Neural progenitor cell (in vitro differentiated cells): ENCODE measurements at places on chromosomes 1 and 21.
A peak's percentile ranks its signal among the peaks of the same experiment; 100 is the strongest.

- DNase-seq: peak; percentile 80
These were observed 2.2 kb upstream of the ARHGAP30 start for GRCh38 chr1:161071886-161072371.

DNA sequence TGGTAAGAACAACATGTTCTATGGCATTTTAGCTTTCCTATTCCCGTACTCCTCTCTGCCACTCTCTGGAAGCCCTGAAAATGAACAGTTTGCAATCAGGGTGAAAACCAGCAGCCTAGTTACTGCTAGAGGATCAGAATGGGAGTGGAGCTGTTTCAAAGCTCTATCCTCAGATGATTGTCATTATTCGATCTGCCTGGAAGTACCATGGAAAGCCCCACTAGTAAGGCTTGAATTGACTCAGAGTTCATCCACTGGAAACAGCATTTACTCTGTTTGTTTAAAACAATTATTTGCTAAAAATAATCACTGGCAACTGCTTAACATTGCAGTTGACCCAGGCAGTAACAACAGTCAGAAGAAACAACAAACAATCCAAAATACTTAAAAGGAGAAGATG is 91.2 kb downstream of the USH2A start:
- DNase-seq: no peak

- no peak for DNase-seq
These were observed 144.0 kb upstream of the ZNF648 start for GRCh38 chr1:182205351-182206022.

GRCh38 chr1:90412563-90412962 is 304.5 kb downstream of the BARHL2 start:
- no peak for DNase-seq

- no peak for DNase-seq
These were observed 90.1 kb upstream of the SLC25A33 start for GRCh38 chr1:9449110-9449627.

GRCh38 chr1:216531263-216532239 is 108.3 kb upstream of the USH2A start:
- DNase-seq: no peak

DNA sequence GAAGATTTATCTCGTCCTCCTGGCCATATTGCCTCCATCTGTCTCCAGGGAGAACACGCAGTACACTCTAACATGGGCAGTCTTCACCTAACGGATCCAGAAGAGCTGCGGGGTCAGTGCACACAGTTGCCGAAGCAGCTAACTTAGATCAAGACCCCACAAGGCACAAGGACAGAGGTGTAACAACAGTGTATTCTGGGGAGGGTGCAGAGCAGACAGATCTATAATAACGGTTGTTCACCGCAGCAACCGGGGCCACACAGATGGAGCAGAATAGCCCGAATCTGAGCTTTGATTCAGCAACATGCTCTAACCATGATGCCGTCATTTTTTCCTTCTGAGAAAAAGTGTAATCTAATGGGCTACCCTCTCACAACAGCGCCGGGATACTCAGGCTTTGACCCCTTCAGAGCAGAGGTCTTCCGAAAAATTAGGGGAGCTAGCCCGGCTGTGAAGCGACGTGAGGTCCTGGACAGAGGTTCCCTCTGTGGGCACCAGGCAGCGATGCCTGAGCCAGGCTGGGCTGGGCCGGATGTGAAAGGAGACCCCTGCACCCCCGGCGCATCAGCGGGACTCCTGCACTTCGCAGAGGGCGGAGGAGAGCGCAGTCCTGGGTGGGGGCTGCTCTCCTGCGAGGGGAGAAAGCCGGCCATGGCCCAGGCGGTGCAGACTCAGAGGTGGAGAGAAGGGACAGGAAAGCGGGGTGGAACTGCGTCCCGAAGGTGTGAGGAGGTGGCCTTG is 57.5 kb downstream of the BCL9 start:
- DNase-seq: peak; percentile 78

GRCh38 chr1:196734006-196734405 is 40.6 kb upstream of the CFHR3 start:
- no peak for DNase-seq

GRCh38 chr1:13766592-13767564 is 66.9 kb downstream of the PRDM2 start:
- DNase-seq: no peak

DNA sequence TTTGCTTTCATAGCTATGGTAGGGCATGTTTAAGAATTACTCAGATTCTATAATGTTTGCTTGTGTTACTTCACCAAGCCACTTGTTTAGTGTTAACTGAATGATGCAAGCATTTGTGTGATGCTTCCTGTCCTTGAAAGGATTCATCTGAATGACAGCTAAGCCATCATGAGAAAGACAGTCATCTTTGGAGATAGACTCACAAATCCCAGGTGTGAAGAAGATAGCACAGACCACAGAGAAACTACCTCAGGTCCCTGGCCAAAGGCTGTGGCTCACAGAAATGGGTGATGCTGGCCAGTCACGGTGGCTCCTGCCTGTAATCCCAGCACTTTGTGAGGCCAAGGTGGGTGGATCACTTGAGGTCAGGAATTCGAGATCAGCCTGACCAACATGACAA is 321.4 kb downstream of the DPYD start:
- no peak for DNase-seq

- DNase-seq: no peak
These were observed 45.2 kb downstream of the MATN1 start for GRCh38 chr1:30678209-30678608.

GRCh38 chr1:34736692-34737091 is 18.2 kb upstream of the GJB5 start:
- no peak for DNase-seq

- DNase-seq: no peak
These were observed 72.2 kb upstream of the LYST start for GRCh38 chr1:235938709-235939479.

GRCh38 chr1:53631622-53632310 is 107.2 kb downstream of the GLIS1 start:
- DNase-seq: no peak

DNA sequence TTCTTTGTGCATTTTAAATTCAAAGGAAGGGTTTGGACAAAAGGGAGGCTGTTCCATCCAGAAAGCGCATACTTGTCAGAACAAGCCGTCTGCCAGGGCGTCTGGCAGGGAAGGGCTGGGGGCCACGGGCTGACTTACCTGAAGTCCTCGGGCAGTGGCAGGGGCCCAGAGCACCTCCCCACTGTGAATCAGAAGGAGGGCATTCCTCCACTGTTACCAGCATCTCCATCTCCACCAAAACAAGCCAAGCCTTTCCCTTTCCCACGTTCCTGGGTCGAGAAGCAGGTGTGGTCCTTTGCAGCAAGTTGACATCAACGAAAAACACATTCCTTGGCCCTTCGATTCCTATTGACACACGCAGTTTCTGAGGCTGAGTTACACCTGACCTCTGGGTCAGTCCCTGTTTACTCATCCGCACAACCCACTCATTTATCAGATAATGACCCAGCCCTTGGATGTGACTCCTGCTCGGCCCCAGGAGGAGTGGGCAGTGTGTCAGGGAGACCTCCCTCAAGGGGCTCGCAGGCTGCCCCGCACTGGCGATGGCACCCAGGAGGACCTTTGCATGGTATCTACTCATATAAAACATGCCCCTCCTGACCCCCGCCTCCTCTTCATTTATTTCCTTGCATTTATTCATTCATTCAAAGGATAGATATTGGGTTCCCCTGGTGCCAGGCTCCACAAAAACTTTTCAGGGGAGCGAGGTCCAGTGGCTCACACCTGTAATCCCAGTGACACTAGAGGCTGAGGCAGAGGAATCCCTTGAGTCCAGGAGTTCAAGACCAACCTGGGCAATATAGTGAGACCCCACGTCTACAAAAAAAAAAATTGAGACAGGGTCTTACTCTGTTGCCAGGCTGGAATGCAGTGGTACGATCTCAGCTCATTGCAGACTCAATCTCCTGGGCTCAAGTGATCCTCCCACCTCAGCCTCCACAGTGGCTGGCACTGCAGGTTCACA is 60.2 kb downstream of the TOMM20 start:
- no peak for DNase-seq

GRCh38 chr1:43541721-43542401 is 11.2 kb downstream of the PTPRF start:
- no peak for DNase-seq

DNA sequence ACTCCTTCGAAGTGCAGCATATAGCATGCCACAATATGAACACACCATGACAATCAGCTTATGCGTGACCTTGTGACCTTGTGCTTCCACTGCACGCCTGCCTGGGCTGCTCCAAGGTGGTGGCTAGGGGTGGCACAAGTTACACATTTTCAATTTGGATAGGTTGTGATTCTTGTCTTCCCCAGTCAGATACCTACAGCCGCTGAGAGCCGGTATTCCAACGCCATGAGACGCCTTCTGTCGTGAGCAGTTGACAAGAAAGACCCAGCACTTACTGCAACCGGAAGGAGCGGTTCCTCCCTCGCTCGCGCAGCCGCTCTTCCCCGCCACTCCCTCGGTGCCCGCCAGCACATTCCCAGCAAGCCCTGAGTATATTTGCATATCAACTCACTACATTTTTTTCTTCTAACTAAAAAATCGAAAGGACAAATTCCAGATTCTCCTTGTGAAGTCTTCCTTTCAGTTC is 359 bp upstream of the RNU11 start:
- peak; percentile 92 for DNase-seq

DNA sequence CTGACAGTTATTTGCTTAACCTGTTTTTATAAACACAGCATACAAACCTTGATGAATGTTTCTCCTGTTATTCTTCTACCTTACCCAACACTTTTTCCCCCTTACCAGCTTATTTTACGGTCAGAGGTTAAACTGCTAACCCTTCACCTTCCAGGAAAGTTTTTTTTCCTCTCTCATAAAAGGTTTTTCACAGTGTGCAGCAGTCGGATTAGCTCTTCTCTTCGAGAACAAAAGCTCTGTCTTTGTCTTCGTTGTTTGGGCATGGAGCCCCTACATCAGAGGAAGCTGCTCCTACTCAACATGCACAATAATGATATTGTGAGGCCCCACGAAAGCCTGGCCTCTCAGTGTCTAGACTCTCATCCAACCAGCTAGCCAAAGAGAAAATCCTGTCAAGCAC is 42.0 kb downstream of the DENND1B start:
- peak; percentile 95 for DNase-seq

- no peak for DNase-seq
These were observed 14.7 kb downstream of the BTBD19 start for GRCh38 chr1:44822981-44823451.

DNA sequence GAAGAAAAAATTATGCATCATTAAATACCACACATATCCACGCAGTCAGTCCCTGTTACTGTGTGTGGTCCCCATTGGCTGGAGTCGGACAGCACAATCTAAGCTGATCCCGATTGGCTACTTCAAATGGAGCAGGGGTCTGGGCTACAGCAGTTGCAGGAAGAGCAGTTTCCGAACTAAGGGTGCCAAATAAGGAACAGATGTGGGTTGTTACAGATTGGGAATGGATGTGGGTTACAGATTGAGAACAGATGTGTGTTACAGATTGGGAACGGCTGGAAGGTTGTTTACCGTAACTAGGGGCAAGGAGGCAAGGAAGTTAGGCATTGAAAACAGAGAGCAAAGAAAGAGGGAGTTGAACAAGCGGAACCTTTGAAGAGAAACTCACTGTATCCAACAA is 19.9 kb downstream of the OR2L13 start:
- DNase-seq: no peak

DNA sequence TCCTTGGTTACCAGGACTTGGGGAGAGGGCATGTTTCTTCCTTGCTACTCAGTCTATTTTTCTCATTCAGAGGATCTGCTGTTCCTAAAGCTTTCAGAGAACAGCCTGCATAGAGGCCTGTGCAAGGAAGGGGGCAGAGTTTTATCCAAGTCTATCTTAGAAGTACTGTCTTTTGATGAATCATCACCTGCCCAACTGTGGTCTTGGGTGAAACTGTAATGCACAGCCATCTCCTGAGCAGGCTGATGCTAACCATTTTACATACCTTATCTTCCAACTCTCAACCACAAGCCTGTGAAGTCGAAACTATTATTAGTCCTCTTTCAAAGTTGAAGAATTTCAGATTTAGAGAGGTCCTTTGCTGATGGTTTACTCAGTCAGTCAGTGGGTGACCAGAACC is 368.0 kb downstream of the HHAT start:
- no peak for DNase-seq

GRCh38 chr21:45293220-45293725 is 5.6 kb upstream of the POFUT2 start:
- DNase-seq: no peak

GRCh38 chr1:235391874-235392273 is 24.6 kb downstream of the TBCE start:
- no peak for DNase-seq

- no peak for DNase-seq
These were observed 173.0 kb downstream of the VPS13D start for GRCh38 chr1:12402842-12403241.

GRCh38 chr1:53076721-53077598 is 14.9 kb downstream of the PODN start:
- DNase-seq: peak; percentile 60

- DNase-seq: no peak
These were observed 133.7 kb downstream of the DMRTA2 start for GRCh38 chr1:50289495-50289894.

DNA sequence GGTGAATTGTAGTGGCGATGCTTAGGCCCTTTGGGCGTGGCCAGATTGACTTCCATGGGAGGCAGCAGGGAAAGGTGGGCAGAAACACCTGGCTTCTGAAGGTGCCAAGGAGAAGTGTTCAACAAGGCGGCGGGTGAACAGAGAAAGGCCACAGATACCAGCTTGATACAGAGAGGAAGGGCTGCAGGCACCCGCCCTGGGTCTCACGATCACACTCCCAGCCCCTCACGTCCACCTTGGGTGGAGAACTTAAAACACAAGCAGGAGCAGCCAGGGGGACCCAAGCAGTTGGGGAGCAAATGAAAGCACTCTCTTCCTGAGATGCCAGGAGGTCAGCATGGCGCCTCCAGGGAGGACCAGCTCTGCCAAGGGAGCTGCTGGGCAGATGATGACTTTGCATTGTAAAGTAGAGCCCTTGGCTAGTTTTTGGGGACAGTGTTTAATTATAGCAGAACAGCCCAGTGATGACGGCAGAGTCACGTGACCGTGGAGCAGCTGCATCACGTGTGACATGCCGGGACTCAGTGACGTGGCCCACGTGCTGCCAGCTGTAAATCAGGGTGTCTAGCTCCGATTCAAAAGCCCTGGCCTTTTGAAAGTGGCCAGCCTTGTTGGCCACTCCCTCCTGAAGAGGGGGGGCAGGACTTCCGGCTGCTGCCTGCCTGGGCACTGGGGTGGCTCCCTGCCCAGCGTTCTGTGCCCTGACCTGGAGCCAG is 19.0 kb downstream of the SLC37A1 start:
- DNase-seq: no peak

- peak; percentile 3 for DNase-seq
These were observed 376.3 kb upstream of the CAMK1G start for GRCh38 chr1:209207126-209207700.

DNA sequence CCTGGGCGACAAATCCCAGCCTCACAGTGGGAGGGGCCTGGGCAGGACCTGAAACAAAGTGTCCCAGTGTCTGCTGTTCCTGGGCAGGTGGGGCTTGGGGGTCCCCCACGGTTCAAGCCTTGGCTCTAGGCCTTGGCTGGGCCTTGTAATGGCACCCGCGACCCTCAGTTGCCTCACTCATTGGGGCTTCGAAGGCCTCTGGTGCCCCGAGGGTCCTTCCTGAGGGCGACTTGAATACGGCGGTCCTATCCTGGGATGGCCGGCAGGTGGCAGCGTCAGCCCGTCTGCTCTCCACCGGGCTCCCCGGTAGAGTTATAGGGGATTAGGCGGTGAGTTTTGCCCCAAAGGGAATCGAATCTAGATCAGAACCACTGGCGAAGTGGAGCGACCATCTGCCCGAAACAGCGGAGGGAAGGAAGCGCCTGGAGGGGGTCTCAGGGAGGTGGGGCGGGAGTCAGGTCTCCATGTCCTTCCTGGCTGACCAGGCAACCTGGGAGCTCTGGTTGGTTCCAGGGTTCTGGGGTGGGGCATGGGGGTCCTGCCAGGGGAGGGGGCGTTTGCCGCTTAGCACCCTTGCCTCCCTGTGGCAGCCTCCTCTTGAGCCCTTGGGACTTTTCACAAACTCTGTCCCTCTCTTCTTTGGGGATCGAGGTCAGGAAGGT is 2.1 kb upstream of the PEX10 start:
- DNase-seq: peak; percentile 89
